ENCODE measurements at places on chromosomes 5 and 9.

DNA sequence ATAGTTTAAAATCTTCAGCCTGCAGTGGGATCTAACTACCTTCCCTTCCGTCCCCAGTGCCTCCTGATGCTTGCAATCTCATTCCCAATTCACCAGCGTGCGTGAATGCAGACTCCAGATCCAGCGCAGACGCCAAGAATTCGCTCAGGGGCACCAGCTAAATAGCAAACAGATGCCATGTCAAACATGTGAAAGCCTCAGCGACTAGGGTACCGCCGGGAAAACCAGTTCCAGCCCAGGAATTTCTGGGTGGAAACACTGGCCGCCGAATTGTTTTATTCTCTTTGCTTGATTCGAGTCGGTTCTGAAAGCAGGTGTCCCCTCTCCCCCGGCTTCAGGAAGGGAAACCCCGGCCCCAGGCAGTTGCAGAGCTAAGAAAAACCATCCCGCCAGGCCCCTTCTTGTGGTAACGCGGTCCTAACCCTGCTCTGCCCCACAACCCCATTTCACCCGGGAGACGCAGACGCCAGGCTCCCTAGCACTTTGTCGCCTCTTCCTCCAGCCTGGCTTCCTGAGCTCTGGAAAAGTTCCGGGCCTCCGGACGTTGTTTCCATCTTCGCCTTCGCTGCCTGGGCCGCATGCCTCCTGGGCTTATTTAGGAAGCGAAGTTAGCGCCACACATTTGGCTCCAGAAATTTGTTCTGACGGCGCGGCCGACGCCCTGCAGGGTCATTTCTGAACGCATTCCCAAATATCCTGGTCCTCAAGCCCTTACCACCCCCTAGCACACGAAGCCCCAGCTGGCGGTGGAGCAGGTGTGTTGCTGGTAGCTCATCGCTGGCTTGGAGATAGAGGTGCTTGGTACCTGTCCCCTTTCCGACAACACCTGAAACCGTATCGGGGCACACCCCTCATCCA is 665 bp upstream of the LVRN start:
- no peak for DNase-seq

DNA sequence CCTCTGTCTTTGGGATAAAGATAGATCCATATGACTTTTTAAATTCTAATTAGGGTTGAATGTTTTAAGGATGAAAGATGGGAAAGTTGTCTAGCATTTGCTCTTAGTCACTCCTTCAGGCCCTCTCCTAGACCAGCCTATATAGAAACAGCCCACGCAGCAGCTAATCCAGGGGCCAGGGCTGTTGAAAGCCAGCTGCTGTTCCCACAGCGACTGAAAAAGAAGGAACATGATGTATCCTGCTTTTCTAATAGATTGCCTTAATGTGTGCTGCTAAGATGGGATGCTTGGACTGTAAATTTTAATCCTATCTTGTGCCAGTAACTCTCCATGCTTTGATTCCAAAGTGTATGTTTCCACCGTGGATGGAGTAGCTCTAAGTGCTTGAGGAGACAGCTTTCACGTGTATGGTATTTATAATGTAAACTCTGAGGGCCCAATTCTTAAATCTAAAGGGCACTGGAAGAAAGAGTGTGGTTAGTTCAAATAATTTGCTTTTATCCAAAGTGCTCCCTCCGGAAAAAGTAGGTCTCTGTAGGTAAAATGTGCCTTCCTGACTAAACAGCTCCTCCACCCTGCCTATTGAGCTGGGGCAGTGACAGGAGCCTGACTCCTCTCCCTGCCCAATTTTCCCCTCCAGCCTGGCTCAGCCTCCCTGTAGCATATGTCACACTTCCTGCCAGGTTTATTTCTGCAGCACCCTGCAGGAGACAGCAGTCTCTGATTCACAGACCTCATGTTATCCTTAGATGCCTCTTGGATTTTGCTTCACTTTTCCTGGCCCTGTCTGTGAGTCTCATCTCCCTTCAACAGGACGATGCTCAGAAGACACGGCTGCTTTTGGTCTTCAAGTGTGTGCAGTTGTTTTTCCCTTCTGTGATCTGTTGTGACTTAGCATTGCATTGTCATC is 33.2 kb downstream of the SLC36A1 start:
- DNase-seq, result no peak

DNA sequence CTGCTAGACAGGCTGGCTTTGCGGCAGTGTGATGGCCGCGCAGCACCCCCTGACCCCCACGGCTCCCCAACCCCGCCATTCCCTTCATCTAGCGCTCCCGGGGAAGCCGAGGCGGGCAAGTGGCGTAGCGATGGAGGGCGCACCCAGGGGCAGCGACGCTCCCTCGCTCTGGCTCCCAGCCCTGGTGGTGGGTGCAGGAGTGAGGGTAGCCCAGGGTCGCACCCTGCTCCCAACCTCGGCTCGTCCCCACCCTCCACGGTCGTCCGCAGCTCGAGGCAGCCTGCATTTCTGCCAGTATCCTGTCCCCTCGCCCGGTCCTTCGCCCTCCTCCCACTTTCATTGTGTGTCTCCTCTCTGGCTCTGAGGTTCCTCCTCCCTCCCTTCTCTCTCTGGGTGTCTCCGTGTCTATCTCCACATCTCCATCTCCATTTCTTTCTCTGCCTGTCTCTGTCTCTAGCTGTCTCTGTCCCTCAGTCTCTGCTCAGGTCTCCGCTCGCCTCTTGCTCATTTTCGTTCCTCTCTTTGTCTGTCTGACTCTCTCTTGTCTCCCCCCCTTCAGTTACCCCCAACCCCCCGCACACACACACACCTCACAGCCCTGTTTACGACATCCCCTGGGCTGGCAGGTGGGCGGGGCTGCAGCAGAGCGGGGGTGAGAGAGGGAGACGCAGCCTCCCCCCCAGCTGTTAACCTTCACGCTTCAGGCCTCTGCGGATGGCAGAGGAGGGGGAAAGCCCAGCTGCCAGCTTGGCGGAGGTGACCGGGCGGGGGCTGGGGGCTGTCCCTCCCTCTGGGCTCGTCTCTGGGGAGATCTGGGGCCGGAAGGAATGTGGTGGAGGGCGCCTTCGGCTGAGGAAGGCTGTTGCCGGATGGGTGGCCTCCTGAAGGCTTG is 48.7 kb upstream of the PSD2 start:
- DNase-seq, result peak; percentile 44

GRCh38 chr5:57774439-57774838 is 291.8 kb upstream of the ACTBL2 start:
- no peak for DNase-seq

DNA sequence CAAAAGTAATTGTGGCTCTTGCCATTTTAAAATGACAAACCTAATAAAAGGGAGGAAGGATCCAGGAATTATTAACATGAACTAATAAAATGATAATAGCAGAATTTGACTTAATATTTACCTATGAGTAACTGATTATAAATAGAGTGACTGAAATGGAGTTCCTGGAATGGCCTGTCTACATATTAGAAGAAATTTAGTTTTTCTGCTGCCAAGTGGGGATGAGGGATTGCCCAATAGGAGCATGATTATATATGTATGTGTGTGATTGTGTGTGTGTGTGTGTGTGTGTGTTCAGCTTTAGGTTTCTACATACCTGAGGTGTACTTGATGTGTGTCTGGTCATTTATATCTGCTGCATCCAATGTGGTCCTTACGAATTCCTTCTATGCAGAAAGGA is 36.6 kb upstream of the ITGA1 start:
- no peak for DNase-seq

GRCh38 chr9:89177012-89177943 is 1.3 kb downstream of the SHC3 start:
- no peak for DNase-seq

DNA sequence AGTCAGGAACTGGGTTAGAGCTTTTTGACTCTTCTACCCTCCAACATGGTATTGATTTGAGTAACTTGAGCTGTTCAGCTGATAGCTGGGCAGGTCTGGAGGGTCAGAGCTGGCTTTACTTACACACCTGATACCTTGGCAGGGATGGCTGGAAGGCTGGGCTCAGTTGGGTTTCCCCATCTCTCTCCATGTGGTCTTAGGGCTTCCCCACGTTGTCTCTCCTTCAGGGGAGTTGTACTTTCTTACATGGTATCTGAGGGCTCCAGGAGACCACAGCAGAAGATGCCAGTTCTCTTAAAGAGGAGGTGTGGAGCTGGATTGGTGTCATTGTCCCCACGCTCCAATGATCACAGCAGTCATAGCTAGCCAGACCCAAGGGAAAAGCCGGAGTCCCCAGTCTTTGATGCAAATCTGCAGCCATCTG is 25.6 kb downstream of the ISOC1 start:
- no peak for DNase-seq

DNA sequence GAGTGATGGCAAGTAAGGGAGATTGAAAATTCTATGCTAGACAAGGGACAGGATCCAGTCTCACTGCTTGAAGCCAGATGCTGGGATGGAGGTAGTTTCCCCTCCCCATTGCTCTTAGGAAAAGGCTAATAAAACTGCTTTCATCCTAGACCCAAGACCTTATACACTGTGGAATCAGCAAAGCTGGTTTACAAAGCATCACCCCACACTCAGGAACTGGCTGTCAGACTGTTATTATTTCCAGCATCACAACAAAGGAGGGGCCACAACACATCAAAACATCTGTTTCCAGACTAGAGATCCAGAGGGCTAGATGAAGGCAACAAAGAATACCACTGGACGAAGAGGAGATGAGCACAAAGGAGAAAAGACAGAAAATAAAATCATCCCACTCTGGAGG is 364.6 kb upstream of the PTGER4 start:
- DNase-seq, result no peak

DNA sequence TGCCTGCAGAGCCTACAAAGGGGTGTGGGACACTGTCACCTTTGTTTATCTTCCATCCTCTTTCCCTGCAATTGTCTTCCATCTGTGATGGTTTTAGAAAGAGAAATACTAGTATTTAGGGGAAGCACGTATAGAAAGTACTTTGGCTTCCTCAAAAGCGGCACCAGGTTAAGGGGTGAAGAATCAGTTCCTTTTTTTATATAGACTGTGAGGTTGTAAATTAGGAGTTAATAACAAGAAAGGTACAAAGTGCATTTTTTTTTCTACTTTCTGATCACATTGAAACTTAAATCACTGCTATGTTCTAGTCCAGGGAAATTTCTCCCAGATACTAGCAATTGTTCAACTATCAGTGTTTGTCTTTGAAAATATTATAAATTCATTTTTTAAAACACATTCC is 219.3 kb downstream of the CEMIP2 start:
- no peak for DNase-seq

- no peak for DNase-seq
Measured at GRCh38 chr9:137748741-137749140, 128.8 kb upstream of the CACNA1B start.

DNA sequence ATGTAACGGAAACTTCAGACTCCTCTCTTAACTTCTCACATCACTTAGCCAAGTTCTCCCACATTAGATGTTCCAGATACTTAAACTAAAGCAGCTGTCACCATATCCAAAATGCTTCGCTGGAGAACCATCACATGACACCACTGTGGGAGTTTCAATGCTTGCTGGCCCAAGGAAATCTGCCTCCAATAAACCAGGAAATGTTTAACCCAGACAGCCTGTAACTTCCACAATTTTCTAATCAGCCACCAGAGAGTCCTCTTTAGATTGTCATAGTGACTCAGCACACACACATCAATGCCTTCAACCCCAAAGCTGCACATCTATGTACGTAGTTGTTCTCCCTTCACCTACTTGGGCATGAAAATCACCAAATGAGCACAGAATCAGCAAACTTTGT is 118.7 kb downstream of the LPAR1 start:
- no peak for DNase-seq

DNA sequence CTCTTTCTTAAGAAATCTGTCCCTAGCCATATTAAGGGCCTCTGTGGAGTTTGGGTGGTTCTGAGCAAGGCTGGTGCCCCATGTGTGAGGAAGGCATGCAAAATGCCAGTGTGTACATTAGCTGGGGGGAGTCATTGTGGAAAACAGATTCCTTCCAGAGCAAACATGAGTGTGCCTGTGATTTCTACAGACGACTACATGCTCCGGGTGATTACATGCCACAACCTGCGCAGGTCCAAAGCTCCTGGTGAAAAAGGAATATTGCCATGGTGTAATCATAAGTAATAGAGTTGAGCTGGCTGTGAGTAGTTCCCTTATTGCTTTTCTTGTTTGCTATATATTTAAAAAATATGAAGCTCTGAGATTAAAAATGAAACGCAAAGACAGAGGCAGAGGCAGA is 102.1 kb downstream of the ACER2 start:
- DNase-seq, result no peak

DNA sequence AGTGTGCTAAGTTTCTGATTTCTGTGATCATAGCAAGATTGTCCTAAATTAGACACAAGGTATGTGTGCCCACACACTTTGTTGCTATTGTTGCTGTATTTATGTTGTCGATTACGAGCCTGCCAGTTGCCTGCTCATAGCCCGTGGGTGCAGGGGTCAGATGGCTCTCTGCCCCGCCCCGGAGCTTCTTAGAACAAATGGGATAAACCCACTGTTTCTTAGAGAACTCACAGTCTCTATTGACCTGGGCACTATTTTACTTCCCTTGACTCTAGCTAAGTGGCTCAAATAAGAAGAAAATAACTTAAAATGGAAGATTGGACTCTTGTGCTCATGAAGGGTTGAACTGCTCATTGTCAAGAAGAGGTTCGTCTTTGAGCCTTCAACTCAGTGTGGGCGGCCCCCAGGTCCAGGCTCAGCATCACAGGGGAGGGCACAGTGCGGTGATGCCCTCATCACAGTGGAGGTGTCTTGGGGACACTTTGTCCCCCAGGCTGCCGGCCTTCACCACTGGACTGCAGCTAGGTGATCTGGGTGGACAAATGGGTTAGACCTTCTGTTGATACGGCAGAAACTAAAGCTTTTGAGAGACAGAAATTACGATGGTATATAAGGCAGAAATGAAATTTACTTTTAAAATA is 155.5 kb downstream of the TENT4A start:
- DNase-seq, result no peak

DNA sequence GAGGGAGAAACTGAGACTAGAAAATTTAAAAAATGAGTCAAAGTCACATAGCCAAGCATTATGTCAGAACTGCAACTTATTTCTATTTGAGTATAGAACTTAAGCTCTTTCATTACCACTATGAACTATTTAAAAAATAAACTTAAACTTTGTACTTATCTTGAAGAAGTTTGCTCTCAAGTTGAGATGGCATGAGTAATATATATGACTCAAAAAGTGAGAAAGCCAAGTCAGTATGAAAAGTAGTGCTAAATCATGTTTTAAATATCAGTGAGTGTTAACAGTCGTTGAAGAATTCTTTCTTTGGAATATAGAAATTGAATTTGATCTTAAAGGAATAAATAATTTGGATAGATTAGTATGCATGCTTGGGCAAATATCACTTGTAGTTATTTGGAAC is 36.3 kb upstream of the CDH10 start:
- no peak for DNase-seq

DNA sequence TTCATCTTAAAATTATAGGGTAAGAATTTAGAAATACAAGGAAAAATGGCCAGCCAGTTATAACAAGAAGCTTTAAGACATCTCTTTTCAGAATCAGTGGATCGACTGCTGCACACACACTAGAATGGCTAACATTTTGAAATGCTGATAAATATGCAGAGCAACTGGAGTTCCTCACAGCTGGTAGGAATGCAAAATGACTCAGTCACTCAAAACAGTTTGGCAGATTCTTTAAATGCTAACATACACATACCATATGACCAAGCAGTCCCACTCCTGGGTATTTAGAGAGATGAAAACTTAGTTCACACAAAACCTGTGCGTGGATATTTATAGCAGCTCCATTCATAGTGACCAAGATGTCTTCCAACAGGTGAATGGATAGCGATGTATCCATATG is 23.2 kb upstream of the PSAT1 start:
- DNase-seq, result no peak

- DNase-seq, result no peak
Measured at GRCh38 chr5:109759306-109759705, 69.6 kb downstream of the MAN2A1 start.

GRCh38 chr5:112318346-112318745 is 100.7 kb downstream of the EPB41L4A start:
- no peak for DNase-seq

GRCh38 chr9:130022566-130023143 is 20.3 kb downstream of the FNBP1 start:
- DNase-seq, result no peak
